Stimulated activated CD4-positive, alpha-beta T cell treated with anti-CD3 and anti-CD28 coated beads, Interleukin-4, amount 100 ng/mL, for 24 hours (primary cell): ENCODE measurements at places on chromosomes 1 and 21.

- DNase-seq, result no peak
Measured at GRCh38 chr1:55684131-55684650, 469.0 kb upstream of the USP24 start.

GRCh38 chr1:192905049-192905448 is 96.2 kb downstream of the RGS2 start:
- DNase-seq, result no peak

- DNase-seq, result no peak
Measured at GRCh38 chr1:21932127-21932526, 5.0 kb downstream of the HSPG2 start.

- no peak for DNase-seq
Measured at GRCh38 chr1:63981408-63981773, 207.6 kb downstream of the ROR1 start.

GRCh38 chr1:151860504-151861187 is 7.1 kb upstream of the THEM5 start:
- DNase-seq, result no peak
